ENCODE measurements at places on chromosomes 13 and 19.

- H3K36me3 ChIP-seq, result no peaks in the 10 kb centered on the region
Observed at GRCh38 chr13:51539887-51540286, 44.4 kb upstream of the WDFY2 start.

GRCh38 chr19:7792281-7792680 is 29.2 kb downstream of the CLEC4M start:
- H3K27ac ChIP-seq, result no peak overlapping the region
- no peak for DNase-seq
- no peaks in the 10 kb centered on the region for H3K4me1 ChIP-seq
- H3K4me3 ChIP-seq, result no peak overlapping the region
- no peaks in the 10 kb centered on the region for H3K36me3 ChIP-seq

- H3K4me3 ChIP-seq, result no peak overlapping the region
- H3K27ac ChIP-seq, result no peak overlapping the region
- H3K36me3 ChIP-seq, result no peaks in the 10 kb centered on the region
- H3K4me1 ChIP-seq, result peaks cover 13% of the 10 kb centered on the region
Observed at GRCh38 chr13:80382576-80382975, 41.6 kb upstream of the SPRY2 start.

DNA sequence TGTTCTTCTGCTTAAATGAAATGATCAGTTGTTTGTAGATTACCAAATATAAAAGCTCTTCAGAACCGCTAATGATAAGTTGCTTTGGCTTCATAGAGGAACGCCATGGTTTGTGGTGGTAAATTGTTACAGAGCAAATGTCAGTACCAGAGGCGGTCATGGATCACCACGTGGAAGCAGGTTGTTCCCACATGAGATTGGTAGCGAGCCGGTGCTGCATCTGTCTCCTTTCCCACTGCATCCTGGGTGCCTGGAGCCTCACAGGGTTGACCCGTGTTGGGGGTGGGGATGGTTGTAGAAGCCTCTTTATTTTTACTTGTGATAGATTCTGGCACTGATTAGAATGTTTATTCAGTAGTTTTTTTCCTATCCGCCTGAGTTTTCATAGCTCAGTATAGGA is 14.7 kb downstream of the GARRE1 start:
- H3K27me3 ChIP-seq, result no peaks in the 10 kb centered on the region
- no peak overlapping the region for H3K4me3 ChIP-seq
- peaks cover 9% of the 10 kb centered on the region for H3K36me3 ChIP-seq
- H3K4me1 ChIP-seq, result peaks cover 39% of the 10 kb centered on the region

DNA sequence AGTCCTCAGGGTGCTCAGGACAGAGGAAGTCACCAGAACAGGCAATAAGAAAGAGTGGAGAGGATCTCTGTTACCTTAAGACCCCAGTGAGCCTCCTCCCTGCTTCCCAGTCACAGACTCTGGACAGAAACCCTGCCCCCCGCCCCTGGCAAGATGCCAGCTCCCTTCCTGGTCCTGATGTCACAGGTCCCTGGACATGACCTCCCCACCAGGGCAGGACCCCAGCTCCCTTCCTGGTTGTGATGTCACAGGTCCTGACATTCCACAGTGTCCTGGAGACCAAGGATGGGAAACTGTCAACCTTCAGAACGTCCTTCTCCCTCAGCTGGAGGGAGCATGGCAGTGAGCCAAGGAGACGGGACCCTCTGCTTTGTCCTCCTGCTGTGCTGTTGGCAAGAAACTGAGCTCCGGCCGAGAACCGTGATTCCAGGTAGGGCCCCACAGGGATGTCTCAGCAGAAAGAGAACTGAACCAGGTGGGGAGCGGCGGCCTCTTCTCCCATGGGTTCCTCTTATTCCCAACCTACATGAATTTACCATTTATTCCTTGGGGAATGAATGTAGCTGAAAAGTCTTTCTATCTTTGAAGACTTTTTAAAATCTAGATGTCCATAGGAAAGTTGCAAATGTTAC is at the start of gene SPACA7:
TSS of gene SPACA7 (plus strand) at position 306 of the 632 bp plus-strand sequence. CDS start at position 337, 31 bp downstream.
- no peak within 1 kb of the TSS for H3K4me3 ChIP-seq
- H3K4me1 ChIP-seq, result peaks cover 4% of the 10 kb centered on the region

Measured in MCF 10A (cell line).